Stimulated activated CD8-positive, alpha-beta memory T cell treated with anti-CD3 and anti-CD28 coated beads, Interleukin-2, amount 100 ng/mL, for 1 hour (primary cell): ENCODE measurements at places on chromosomes 5 and 9.

DNA sequence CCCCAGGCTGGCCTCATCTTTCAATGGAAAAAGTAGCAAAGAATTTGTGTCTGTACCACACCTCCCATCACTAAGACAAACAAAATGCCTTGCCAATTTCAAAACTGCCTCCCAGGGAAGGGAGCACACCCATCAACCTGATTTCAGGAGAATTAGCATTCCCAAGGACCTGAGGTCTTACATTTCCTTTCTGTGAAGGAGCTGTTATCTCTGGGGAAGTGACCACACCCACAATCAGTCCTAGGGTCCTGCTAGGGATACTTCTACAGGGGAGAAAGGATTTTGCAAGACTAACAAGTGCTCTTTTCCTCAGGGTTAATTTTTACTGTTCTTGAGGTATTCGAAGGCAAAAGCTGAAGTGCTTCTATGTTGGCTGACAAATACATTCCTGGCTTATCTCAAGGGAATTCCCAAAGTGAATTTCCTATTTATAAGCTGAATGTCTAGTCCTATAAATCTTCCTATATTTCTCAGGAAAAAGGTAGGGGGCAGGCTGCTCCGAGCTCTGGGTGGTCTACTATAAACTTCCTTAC, 97.4 kb upstream of the ITGA1 start:
- DNase-seq = no peak

GRCh38 chr9:75002422-75003023, 25.6 kb downstream of the CARNMT1 start:
- DNase-seq = no peak

DNA sequence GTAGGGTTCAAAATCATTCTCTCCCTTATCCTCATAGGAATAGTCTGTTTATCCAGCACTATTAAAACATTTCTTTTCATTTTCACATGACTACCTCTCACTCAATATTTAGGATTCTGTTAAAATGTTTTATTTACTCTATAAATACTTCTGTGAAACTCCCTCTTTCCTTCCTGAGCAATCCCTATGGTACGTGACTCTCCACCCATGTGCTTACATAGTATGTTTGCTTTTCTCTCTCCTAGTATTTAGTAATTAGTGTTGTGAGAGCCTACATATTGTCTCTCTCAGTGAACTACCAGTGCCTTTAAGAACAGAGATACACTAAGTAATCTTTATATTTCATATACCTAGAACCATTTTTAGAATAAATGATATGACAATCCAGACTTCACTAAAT, 46.0 kb downstream of the PTPRD start:
- DNase-seq = no peak

- DNase-seq = no peak
These were observed 86.5 kb downstream of the MTRR start for GRCh38 chr5:7955476-7955875.

DNA sequence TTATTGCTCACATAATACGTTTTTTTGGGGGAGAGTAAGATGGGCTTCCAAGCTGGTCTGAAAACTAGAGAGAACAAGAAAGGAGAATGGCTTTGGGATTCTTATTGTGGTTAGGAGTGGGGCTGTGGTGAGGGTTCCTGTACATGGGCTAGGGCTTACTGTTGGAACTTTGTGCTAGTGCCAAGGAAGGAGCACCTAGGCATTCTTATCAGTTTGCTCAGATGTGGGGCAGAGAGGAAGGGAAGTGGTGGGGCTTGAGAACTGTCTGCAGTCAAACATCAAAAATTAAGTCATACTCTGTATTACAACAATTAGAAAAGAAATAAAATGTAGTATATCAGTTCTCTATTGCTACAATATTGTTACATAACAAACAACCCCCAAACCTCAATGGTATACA, 4.0 kb upstream of the THBS4 start:
- DNase-seq = no peak

GRCh38 chr5:96080557-96080956, 118.9 kb upstream of the ELL2 start:
- no peak for DNase-seq
